ENCODE measurements at places on chromosomes 2 and 18. TPM values are rescaled to one million over a fixed set of nuclear protein-coding genes. Genes with fewer than 3 reads are reported as not detected.

Gene OXER1
- not detected for polyA plus RNA-seq

Gene PLCL1
- polyA plus RNA-seq: 6.8 TPM

Gene INPP1
- 20.9 TPM for polyA plus RNA-seq

Gene ABCG5
- polyA plus RNA-seq: 0.38 TPM

Gene GKN2
- not detected for polyA plus RNA-seq

Gene REG1B
- polyA plus RNA-seq: not detected

Gene FLACC1
- 1.3 TPM for polyA plus RNA-seq

Gene STAMBP
- 69.1 TPM for polyA plus RNA-seq

Gene TUBB8B
- not detected for polyA plus RNA-seq

Data from neural cell (in vitro differentiated cells).